ENCODE measurements at places on chromosomes 2 and 18. TPM values are rescaled to one million over a fixed set of nuclear protein-coding genes. Genes with fewer than 3 reads are reported as not detected.

The KCNG3 gene
- 2.5 TPM for total RNA-seq

The NAT8 gene
- total RNA-seq, result not detected

The FLACC1 gene
- not detected for total RNA-seq

The KIAA2012 gene
- not detected for total RNA-seq

The TDRD15 gene
- not detected for total RNA-seq

The EFR3B gene
- 2.2 TPM for total RNA-seq

The RAB17 gene
- total RNA-seq, result 4.1 TPM

The ANKRD62 gene
- not detected for total RNA-seq

The TWIST2 gene
- total RNA-seq, result 32.3 TPM

Data from A172 (cell line).